ENCODE measurements at places on chromosomes 6 and 20.

GRCh38 chr20:47984437-47984836, 199.2 kb upstream of the SULF2 start:
- no peak for DNase-seq

DNA sequence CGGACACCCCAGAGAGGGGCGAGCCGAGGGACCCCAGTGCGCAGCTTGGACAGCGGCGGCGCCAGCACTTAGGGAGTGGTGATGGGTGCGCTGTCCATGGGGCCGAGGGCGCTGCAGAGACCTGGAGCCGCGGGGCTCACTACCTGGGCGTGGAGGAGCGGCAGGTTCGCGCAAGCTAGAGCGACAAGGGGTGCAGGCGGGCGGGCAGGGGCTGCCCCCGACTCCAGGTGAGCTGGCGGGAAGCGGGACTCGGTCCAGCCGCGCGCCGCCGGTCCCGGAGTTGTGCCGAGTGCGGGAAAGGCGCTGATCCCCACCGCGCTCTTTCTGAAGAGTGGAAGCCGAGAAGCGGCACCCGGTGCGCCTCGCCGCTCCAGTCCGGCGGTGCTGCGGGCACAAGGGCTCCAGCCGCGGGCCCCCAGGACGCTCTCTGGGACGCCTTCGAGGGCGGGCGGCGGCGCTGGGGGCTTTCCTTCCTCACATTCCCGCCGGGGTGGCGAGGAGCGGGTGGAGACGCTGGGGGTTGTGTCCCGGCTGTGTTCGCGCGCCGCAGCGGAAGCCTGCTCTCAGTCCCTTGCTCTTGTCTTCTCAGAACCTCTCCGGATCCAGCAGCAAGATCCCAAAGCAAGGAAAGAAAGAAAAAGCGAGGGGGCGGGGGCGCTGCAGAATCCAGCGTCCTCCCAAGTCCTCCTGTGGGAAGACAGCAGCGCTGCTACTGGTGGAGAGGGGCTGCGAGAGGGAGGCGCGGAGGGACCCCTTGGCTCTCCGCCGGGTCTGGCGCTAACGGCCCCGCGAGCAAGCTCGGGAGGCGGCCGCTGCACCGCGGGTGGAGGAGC, at the start of gene B3GAT2:
Gene B3GAT2 (minus strand): TSS at position 610 of the 833 bp plus-strand sequence. CDS start 631 bp downstream, outside the sequence.
- peak; percentile 24 for DNase-seq

GRCh38 chr6:157905590-157906342, 75.9 kb upstream of the SYNJ2 start:
- DNase-seq = no peak

- peak; percentile 77 for DNase-seq
Measured at GRCh38 chr20:45934046-45934585, 367 bp upstream of the PCIF1 start.

- no peak for DNase-seq
Measured at GRCh38 chr20:49510562-49511122, 28.2 kb upstream of the KCNB1 start.
